Stimulated activated CD8-positive, alpha-beta memory T cell treated with anti-CD3 and anti-CD28 coated beads, Interleukin-4, amount 100 ng/mL, for 4 hours (primary cell): ENCODE measurements at places on chromosomes 6 and 20.

DNA sequence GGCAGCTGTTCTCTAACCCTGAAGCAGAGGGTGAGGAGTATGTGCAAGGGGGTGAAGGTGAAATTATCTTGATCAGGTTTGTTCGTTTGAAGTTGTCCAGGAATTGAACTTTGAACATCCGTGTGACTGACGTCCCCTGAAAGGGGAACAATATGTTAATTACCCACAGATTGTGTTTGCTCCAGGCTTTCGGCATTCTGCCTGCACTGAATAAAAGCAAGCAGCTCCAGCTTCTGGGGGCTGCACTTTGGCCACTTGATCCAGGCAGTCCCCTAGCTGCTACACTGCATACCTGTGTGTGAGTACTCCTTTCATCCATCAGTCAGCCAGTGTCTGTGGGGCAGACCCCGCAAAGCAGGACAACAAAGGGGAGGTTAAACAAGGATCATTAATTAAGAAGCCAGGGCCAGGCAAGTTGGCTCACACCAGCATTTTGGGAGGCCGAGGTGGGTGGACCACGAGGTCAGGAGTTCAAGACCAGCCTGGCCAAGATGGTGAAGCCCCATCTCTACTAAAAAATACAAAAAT is 104.8 kb upstream of the BTN3A2 start:
- DNase-seq, result no peak

DNA sequence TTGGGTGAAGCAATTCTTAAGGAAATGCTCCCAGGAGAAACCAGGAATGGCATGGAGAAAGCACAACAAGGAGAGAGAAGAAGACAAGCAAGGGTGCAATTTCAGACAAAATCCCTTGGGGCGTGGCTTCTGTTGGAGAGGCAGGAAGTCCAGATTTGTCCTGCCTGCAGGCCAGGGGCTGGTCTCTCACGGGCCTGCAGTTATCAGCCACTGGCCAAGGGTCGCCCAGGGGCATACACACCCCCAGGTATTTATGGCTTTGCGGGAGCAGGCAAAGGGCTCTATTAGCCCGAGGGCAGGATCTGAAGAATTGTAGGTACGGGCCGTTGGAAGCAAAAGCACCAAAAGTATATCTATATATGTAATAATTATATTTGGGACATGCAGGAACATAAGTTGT is 87.7 kb downstream of the IYD start:
- DNase-seq, result no peak

GRCh38 chr6:45566882-45567281 is 189.1 kb upstream of the SUPT3H start:
- no peak for DNase-seq

GRCh38 chr20:54221996-54222890 is 14.4 kb downstream of the PFDN4 start:
- DNase-seq, result no peak

DNA sequence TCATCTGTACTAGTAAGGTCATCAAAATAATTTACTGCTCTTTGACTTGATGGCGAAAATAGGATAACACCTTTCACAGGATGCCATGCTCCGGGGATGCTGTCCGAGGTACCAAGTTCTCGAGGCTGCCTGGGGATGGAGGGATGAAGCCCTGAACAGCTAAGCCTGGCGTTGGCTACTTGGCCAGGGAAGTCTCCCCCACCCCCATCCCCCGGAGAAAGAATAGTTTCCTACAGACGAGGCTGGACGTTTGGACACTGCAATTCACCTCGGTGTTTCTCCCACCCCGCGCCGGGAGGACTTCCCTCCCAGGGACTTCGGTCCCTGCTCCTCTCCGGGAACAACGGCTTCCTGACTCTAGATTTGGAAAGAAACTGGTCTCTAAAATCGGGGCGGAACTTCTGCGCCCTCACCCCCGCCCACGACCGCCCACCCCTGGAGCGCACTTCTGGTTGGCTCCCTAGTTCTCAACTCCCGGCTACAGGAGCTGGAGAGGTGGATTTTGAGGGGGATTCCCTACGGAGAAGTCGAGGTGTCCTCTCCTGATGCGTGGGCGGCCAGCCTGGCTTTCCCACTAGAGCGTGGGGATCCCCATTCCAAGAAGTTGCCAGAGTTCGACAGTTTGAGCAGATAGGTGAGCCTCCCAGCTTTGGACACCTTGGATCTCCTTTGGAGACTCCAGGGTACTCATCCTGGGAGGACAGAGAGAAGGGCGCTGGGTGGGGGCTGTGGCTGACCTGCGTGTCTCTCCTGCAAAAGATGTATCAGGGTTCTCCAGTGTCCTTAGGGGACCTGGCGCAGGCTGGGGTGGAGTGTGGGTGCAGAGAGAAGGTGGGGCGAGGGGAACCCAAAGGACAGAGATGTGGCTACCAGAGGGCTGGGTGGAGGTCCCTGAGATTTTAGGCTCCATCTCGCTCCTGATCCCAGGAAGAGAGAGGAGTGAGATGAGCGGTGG is 1.1 kb downstream of the PCSK2 start:
- no peak for DNase-seq

GRCh38 chr6:11282245-11282644 is 49.8 kb upstream of the NEDD9 start:
- DNase-seq, result no peak

GRCh38 chr6:22530506-22530905 is 38.9 kb upstream of the HDGFL1 start:
- no peak for DNase-seq

- no peak for DNase-seq
Measured at GRCh38 chr6:38095054-38095453, 275.5 kb downstream of the ZFAND3 start.

GRCh38 chr20:10731190-10731965 is 57.6 kb upstream of the JAG1 start:
- no peak for DNase-seq

GRCh38 chr6:35073211-35073610 is 67.9 kb downstream of the TCP11 start:
- DNase-seq, result no peak

DNA sequence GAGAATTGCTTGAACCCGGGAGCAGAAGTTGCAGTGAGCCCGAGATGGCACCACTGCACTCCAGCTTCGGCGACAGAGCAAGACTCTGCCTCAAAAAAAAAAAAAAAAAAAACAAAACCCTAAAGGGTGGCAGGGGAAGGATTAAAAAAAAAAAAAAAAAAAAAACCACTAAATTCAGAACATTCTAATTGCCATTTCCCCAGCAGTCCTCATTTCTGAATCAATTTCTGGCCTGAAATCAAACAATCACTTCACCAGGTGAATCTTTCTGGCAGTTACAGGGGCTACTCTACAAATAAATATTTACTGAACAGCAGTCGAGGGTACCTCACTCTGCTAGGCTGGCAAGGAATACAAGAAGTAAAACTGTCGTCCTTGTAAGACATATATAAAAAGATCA is 1.2 kb downstream of the UQCC1 start:
- no peak for DNase-seq

GRCh38 chr6:157246048-157246630 is 77.2 kb downstream of the TMEM242 start:
- no peak for DNase-seq

DNA sequence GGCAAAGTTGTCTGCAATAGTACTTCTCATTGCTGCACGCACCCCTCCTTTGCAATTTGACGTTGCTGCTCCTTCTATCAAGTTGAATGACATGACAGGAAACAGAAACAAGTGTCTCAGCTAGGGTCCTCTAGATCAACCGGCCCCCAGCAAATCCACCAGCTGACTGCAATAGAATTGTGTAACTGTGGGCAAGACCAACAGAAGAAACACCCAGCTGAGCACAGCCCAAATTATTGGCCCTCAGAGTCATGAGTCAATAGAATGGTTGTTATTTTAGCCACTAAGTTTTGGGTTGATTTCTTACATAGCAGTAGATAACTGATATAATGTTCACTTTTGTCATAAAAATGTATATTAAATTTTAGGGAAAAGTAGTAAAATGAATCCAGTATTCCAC is 202.7 kb downstream of the MAFB start:
- no peak for DNase-seq

- no peak for DNase-seq
Measured at GRCh38 chr6:132089173-132089572, 138.0 kb upstream of the CCN2 start.

GRCh38 chr6:77178821-77179220 is 284.5 kb downstream of the HTR1B start:
- DNase-seq, result no peak

DNA sequence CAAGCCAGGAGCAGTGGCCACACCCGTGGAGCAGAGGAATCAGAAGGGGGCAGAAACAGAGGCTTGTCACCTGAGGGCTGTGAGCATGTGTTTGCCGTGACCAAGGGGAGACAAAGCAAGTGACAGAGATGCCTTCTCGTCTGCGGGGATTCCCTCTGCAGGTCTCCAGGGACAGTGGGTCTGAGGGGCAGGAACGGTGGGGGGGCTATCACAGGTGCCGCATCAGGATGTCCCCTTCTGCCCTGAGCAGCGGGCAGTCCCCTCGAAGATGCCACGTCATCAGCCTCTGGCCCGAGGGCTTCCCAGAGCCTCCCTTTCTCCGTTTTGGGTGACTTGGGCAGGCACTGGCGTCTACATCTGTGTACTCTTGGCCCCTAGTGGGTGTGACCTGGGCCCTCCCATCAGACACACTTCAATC is 338.7 kb downstream of the PREX1 start:
- no peak for DNase-seq
